ENCODE measurements at places on chromosomes 5 and 9. TPM values are rescaled to one million over a fixed set of nuclear protein-coding genes. Genes with fewer than 3 reads are reported as not detected.

Gene LOX
- 58.0 TPM for total RNA-seq

Gene ADAMTS2
- total RNA-seq, result 31.4 TPM

Gene PCDHA12
- total RNA-seq, result 0.11 TPM

Gene FREM1
- 0.11 TPM for total RNA-seq

Gene COL15A1
- 104 TPM for total RNA-seq

Gene ECM2
- total RNA-seq, result 1.00 TPM

Gene PCDHGB6
- total RNA-seq, result 2.9 TPM

Gene GNA14
- under 0.01 TPM for total RNA-seq

Gene IFNA1
- not detected for total RNA-seq

Gene OGN
- 0.33 TPM for total RNA-seq

Gene SVEP1
- 42.2 TPM for total RNA-seq

Gene LCP2
- total RNA-seq, result 0.25 TPM

Gene CCNJL
- total RNA-seq, result 0.12 TPM

Gene KCNIP1
- not detected for total RNA-seq

Gene GMCL2
- total RNA-seq, result not detected

Gene TMEM252
- total RNA-seq, result not detected

Gene CDH12
- not detected for total RNA-seq

Gene TRIM41
- 16.6 TPM for total RNA-seq

Gene HAVCR2
- total RNA-seq, result 0.44 TPM

Gene GBGT1
- total RNA-seq, result 3.2 TPM

Gene TJP2
- 51.1 TPM for total RNA-seq

Gene SPINK14
- total RNA-seq, result not detected

Gene ARHGEF28
- 49.0 TPM for total RNA-seq

Gene RASEF
- total RNA-seq, result 5.6 TPM

Gene ACSL6
- not detected for total RNA-seq

Gene FRRS1L
- 2.5 TPM for total RNA-seq

Gene DRD1
- total RNA-seq, result not detected

Gene TMEM174
- total RNA-seq, result not detected

Gene ZNF483
- total RNA-seq, result 1.9 TPM

Gene BICD2
- 48.1 TPM for total RNA-seq

Gene PCDHB8
- 0.11 TPM for total RNA-seq

Gene CDH9
- total RNA-seq, result not detected

Gene DNAI1
- total RNA-seq, result 0.12 TPM

Gene SLC34A1
- not detected for total RNA-seq

Gene C9orf50
- 0.12 TPM for total RNA-seq

Gene TESK1
- total RNA-seq, result 10.2 TPM

Gene CCL19
- not detected for total RNA-seq

Gene TAF11L5
- total RNA-seq, result not detected

Gene SLC2A6
- 16.2 TPM for total RNA-seq

Gene WDR38
- not detected for total RNA-seq

Gene CDH18
- 4.3 TPM for total RNA-seq

Gene CCDC127
- 5.5 TPM for total RNA-seq

Gene IL3
- not detected for total RNA-seq

Gene SLC25A48
- total RNA-seq, result not detected

Gene TMEM215
- total RNA-seq, result not detected

Gene PCDHGA9
- 4.2 TPM for total RNA-seq

Gene APBA1
- 9.2 TPM for total RNA-seq

Gene ORM2
- not detected for total RNA-seq

Gene EDIL3
- total RNA-seq, result 4.8 TPM

Gene FCN2
- total RNA-seq, result not detected

Gene LECT2
- not detected for total RNA-seq

Gene FCHSD1
- total RNA-seq, result 33.3 TPM

Gene GCNT4
- total RNA-seq, result 1.4 TPM

Gene MARVELD2
- 0.75 TPM for total RNA-seq

Gene ACTBL2
- 0.11 TPM for total RNA-seq

Gene FAT2
- under 0.01 TPM for total RNA-seq

Gene ANKRD55
- total RNA-seq, result not detected

Gene PCDHGB4
- total RNA-seq, result 11.3 TPM
